Fibroblast of skin of right biceps (primary cell): ENCODE measurements at places on chromosomes 3 and 15.

DNA sequence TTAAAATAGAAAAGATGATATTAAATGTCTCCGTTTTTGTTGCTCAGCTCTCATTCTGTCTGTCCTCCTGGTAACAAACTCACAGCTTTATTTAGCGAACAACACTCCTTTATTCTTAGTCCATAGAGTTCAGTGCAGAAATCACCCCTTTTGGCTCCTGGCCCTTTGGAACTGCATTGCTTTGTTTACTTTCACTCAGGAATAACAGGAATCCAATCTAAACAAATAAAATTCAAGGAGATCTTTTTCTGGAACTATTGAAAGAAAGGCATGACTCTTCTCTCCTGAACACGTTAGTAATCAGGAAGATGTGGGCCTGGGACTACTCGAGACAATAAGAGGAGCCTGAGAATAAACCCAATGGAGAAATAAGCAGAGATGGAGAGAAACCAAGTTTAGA, 409.2 kb downstream of the DIPK2A start:
- no peak for DNase-seq

DNA sequence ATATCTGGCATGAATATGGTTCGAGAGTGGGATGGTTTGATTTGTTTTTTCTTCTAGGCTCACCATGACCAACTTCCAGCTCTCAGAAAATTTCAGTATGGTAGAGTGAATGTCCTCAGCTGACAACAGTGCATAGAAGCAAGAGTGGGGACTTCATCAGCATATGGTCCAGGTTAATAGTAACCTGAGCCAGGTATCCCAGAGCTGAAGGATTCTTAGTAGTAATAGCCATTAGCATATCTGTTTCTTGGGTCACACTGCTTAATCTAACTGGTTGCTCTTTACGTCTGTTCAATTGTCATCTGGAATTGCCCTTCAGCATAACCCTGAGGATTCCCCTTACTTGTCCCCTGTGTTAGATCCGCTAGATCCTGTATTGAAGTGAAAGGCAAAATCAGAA, 151.8 kb downstream of the GMNC start:
- DNase-seq: no peak

DNA sequence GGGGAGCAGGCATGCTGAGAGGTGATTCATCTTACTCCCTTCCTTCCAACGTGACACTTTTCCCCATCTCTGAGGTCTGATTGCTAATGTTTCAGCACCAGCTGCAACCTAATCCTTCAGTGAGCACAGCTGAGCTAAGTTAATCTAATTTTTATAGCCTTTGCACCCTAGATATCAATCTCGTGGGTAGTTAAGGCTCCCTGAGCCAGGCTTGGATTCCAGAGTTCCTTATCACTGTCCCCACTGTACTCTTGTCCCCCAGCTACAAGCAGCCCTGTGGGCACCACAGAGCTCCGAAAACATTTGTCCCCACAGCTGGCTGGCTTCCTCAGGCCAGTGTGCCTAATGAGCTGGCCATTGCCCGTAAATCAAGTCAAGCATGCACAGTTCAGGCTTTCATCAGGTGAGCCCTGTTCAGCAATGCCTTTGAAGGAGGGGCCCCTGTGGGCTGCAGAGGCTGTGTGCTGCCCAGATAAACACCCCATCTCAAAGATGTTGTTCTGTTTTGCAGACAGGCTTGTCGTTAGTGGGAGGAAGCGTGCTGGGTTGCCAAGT, 376.9 kb upstream of the RASGRP1 start:
- peak; percentile 70 for DNase-seq

GRCh38 chr3:141174674-141175073, 57.0 kb upstream of the PXYLP1 start:
- no peak for DNase-seq

GRCh38 chr15:43895586-43895985, 68.8 kb downstream of the WDR76 start:
- no peak for DNase-seq

DNA sequence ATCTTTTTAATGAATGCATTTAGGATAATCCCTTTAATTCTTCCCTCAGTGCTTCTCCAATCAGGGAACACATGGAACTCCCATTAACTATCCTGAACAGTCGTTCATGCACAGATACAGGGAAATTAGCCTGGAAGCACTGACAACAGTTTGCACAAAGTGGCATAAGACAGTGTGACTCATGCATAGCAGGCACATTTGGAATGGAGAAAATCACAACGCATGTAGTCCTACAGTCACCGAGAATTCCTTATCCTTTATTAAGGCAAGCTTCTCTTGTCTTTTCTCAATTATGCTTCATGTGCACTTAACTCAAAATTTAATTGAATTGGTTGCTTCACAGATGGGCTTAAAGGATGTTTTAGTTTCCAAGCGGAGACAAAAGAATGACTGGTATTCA, 155.0 kb upstream of the CRBN start:
- DNase-seq: no peak

DNA sequence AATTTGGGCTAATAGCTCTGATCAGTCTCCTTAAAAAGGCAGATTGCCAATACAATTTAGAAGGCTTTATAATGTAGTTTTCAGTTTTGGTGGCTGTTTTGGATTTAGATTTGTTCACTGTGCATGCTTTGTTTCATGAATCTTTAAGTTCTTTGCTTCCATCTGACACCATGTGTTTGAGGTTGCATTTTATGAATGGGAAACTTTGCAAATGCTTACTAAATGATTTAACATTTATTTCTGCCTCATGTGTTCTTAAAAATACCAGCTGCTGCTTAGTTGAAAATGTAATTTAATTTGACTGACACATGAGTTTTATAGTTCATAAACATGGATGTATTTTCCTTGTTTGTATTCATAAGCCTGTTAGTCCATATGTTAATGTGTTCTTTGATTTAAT, 78.6 kb downstream of the RNF13 start:
- no peak for DNase-seq

DNA sequence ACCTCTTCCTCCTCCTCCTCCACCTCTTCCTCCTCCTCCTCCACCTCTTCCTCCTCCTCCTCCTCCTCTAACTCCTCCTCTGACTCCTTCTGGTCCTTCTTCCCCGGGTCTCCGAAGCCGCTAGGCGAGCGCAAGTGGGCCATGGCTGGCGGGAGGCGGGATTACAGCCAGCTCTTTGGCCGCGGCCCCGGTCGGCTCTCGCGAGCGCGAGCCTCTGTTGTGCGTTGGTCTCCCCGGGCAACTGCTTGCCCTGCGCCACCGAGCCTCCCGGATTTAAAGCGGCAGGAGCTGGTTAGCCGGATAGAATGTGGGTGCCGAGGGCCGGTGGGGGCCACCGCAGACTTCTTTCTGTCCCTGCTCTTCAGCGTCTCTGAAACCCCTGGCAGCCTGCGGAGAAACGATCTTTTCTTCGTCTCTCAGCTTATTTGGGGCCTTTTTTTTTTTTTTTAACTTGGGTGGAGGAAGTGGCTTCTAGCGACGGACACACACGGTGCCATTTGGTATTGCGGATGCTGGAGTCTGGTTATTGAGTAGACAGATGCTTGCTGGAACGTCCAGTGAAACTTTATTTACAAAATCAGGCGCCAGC, at the start of gene ERICH6:
Gene ERICH6, minus strand, starts transcription at position 165 of the 589 bp plus-strand sequence. Its CDS starts 22 bp downstream, at position 143.
- DNase-seq: peak; percentile 92
